Stimulated activated CD4-positive, alpha-beta T cell treated with anti-CD3 and anti-CD28 coated beads, Interleukin-1b, Interleukin-23, amount 100 ng/mL, for 4 hours (primary cell): ENCODE measurements at places on chromosomes 3 and 15.
A peak's percentile ranks its signal among the peaks of the same experiment; 100 is the strongest.

- DNase-seq = peak; percentile 14
These were observed 593 bp downstream of the TMOD2 start for GRCh38 chr15:51751697-51752683.

DNA sequence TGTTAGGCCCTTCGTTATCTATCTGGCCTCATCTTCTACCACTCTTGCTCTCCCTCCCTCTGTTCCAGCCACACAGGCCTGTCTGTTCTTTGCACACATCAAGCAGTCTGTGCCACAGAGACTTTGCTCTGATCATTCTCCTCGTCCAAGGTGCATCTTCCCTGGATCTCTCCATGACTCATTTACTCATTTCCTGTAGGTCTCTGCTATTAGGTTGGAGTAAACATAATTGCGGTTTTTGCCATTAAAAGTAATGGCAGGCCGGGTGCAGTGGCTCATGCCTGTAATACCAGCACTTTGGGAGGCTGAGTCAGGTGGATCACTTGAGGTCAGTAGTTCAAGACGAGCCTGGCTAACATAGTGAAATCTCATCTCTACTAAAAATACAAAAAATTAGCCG, 9.5 kb upstream of the C3orf49 start:
- no peak for DNase-seq

GRCh38 chr3:152471814-152472671, 203.3 kb downstream of the MBNL1 start:
- DNase-seq = peak; percentile 57

DNA sequence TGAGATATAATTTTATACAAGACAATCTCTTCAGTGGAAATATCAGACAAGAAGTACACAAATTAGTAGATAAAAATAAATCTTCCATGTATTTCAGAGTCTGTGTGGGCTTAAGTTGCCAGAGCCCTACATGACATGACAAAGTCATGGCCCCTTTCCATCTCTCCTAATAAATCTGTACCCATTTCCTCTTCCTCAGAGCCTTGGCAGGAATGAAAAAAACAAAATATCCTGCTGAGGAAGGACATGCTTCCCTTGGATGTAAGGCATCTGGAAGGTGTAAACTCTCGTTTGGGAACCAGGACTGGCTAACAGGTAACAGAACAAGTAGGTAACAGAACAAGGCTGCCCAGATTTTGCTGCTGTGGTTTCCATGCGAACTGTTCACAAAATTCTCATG, 148.1 kb downstream of the SNRK start:
- no peak for DNase-seq

- no peak for DNase-seq
These were observed 44.5 kb downstream of the CTDSPL start for GRCh38 chr3:37905987-37906674.

- no peak for DNase-seq
These were observed 32.0 kb downstream of the IQSEC1 start for GRCh38 chr3:13041113-13041776.

DNA sequence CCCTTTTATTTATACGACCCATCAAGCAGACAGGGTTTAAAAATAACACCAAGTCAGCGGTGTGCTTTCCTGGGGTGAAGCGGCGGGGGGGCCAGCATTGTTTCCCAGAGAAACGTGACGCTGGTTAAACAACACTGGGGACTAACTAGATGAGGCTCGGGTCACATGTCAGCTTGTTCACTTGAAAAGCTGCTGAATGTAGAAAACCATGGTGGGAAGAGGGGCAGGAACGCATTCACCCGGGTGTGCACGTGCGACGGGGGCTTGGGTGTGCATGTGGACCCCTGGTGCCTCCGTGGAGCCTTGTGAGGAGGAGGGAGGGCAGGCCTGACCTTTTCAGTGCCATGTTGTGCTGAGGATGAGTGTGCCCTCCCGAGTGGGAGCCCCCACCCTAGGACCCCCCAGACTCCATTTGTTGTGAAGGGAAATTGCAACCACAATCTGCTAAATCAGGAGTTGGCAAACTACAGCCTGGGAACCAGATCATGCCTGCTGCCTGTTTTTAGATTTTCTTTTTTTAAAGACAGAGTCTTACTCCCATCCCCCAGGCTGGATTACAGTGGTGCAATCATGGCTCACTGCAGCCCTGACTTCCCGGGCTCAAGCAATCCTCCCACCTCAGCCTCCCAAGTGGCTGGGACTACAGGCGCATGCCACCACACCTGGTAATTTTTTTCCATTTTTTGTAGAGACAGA, 70.4 kb upstream of the CMTM7 start:
- no peak for DNase-seq

- DNase-seq = no peak
These were observed 392.8 kb upstream of the WNT5A start for GRCh38 chr3:55879901-55880331.

DNA sequence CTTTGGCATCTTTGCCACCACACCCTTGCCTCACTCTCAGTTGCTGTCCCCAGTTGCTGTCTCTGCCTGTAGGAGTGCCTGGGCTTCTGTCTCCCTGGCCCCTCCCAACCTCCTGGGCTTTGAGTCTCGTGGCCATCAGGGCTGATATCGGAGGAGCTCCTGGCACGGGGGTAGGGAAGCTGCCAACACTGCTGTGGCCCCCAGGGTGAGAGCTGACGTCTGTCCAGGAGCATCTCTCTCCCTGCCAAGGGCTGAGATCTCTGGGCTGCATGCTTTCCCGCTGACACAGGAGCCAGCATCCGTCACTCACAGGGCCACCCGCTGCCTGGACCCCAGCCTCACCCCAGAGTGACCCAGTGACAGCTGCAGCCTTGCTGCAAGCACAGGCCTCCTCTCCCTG, 47.4 kb downstream of the EXOG start:
- DNase-seq = no peak

DNA sequence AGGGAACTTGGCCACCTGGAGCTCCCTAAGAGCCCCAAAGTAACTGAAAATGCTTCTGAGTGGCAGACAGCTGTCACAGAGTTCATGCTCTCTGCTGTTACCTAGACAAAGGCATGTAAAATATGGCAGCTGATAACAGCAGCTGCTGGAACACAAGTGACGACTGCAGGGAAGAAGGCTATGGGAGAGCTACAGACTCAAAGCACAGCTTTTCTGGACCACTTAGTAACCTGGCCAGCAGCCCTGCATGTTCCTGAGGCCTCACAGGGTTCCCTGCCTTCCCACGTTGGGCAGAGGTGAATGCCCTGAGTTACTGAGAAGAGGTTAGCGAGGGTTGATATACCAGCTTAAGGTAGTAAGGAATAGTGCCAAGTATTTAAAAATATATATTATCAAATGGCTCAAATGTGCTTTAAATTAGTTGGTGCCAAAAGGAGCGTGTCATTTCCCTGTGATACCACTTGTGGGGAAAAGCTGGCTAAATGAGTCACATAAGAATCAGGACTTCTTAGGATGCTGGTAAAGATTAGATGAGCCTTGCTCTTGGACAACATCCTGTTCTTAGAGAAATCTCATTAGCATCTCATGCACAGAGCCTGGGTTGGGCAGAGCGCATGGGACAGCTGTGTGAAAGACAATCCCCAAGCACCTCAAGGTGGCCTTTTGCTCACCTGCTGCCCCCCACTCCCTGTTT, 76.4 kb upstream of the SCN5A start:
- no peak for DNase-seq

DNA sequence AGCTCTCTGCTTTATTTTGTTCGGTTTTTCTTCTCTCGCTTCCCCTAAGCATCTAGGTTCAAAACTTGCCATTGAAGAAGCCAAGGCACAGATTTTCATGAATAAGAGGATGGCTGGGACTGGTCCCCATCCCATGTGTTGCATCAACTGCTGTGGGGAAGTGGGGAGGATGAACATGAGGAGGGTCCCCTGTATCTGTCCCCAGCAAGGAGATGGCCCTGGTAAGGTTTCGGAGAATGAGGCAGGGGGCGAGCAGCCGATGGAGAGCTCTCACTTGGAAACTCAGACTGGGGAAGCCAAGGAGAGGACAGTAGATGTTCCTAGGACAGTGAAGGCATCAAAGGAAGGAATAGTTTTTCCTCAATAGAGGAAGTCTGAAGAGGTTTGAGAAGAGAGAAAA, 142.0 kb upstream of the ATP2B2 start:
- DNase-seq = no peak

DNA sequence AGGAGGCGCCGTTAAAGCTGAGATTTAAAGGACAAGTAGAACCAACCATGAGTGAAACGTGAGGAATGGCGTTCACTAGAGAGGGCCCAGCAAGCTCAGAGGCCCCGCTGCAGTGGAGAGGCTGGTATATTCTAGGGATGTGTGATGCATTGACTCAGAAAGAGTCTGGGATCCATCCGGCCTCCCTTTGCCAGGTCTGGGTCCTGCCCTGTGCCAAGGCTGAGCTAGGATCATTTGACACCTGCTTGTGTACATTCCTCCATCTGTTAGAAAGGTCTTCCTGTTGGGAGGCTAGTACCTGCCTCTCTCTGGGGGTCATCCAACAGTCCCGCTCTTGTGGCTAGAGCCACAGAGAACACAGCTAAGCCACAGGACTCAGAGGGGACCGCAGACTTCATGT, 28.4 kb downstream of the CA12 start:
- no peak for DNase-seq

GRCh38 chr15:76991048-76991447, 3.9 kb upstream of the PSTPIP1 start:
- DNase-seq = no peak

DNA sequence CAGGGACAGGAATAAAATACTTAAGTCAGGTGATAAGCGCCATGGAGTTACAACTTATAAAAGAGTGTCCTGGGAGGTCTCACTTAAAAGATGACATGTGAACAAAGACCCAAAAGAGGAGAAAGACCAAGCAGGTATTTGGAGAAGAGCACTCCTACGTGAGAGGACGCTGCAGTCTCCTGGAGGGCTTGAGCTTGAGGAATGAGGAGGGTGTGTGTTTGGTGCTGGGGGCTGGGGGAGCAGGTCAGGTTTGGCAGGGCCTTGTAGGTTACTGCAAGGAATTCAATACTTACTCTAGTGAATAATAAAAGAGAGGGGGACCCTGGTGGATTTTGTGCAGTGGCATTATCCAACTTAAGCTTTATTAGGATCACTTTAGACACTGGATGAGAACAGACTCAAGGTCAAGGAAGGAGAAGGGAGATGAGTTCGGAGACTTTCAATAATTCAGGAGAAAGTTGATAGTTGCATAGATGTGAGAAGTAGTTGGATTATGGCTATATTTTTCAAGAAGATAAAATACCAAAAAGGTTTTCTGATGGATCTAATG, 32.4 kb downstream of the TNIK start:
- no peak for DNase-seq

DNA sequence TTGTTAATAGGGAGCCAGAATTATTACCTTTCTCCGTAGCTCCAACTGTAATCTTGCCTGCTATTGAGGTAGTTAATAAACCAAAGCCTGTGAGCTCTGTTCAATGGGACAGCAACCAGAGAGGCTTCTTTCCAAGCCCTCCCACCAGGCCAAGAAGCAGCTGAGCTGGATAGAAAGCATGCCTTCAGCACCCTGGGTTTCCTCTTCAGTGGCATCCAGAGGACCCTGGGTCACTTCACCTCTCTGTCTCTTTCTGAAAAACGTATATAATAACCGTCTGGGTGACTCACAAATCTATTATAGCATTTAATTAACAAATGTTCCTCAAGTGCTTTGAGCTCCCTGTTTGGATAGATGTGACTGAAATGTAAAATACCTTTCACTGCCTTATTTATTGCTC, 420.0 kb downstream of the LPP start:
- no peak for DNase-seq

GRCh38 chr15:80556694-80557367, 138.3 kb upstream of the ABHD17C start:
- DNase-seq = no peak

DNA sequence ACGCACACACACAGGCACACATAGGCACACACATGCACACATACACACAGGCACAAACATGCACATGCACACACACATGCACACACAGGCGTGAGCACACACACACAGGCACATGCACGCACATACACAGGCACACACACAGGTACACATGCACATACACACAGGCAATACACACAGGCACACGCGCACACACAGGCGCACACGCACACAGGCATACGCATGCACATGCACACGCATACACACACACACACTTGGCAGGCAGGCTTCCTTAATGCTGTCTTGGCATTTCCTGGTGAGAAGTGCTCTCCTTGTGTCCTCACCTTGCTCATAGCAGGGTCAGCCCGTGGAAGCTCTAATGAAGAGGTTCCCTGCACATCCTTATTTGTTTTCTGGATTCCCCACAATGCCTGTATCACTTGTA, 8.4 kb upstream of the SLCO2A1 start:
- no peak for DNase-seq

- no peak for DNase-seq
These were observed 114.7 kb upstream of the TPM1 start for GRCh38 chr15:62927836-62928235.

GRCh38 chr3:134459562-134459961, 26.2 kb downstream of the ANAPC13 start:
- DNase-seq = no peak

GRCh38 chr3:14369675-14370669, 32.4 kb upstream of the SLC6A6 start:
- no peak for DNase-seq

DNA sequence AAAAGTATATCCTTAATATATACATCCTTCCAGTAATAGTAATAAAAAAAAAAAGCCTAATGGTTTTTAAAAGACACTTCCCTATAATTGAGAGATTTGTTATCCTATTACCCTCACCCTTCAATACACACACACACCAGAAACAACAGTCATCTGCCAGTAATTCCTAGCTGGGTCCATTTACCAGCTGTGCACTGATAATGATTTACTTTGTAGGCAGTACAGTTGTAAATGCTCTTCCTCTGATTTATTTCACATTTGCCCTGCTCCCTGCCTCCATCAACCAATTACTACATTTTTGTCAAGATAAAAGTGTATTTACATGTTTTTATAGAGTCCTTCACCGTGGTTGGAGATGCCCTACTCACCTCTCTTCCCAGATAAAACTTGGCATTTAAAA, 12.4 kb downstream of the TPM1 start:
- DNase-seq = no peak

GRCh38 chr3:87203809-87204208, 23.3 kb upstream of the CHMP2B start:
- no peak for DNase-seq

- no peak for DNase-seq
These were observed 301.7 kb downstream of the GBE1 start for GRCh38 chr3:81459733-81460132.

GRCh38 chr15:31768055-31768454, 262.3 kb upstream of the CHRNA7 start:
- DNase-seq = no peak

DNA sequence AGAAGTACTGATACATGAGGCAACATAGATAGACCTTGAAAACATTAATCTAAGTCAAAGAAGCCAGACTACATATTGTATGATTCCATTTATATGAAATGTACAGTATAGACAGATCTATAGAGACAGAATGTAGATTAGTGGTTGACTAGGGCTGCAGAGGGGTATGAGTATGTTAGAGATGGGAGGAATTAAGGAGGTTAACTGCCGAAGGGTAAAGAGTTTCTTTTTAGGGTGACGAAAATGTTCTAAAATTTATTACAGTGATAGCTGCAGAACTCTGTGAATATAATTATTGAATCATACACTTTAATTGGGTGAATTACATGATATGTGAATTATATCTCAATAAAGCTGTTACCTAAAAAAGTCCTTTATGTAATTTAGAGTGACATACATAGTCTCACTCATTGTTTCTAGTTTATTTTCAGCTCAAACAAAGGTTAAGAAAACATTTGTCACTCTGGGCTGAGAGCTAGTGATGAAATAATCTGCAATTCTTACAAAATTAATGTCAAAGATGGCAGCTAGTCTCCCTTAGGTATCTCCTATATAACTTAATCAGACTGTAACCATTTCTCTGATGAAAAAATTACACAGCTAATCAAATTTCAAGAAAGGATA, 61.4 kb downstream of the DENND4A start:
- DNase-seq = no peak

GRCh38 chr3:58946875-58947274, 103.0 kb downstream of the CFAP20DC start:
- no peak for DNase-seq
